NCI-H1092 treated with DMSO at 0.1 percent for 48 hours (cell line): ENCODE measurements at places on chromosomes 7 and 10.

GRCh38 chr7:56174875-56175760 is 58.9 kb upstream of the NUPR2 start:
- DNase-seq = no peak

DNA sequence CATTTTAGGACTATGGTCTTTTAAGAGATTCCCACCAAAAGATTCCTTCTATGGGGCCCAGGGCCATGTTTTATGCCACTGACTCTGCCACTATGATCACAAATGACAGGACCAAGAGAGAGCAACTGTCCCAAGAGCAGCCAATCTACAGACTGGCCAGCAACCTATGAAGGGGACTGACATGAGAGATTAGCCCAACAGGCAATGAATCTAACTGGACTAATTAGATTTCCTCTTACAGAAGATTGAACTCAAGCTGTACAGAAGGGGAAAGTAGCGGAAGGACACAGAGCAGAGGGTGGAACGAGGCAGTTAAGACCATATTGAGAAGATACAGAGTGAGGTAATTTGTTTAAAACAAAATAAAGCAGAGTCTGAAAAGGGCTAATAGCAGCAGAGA is 25.8 kb downstream of the ZNF800 start:
- DNase-seq = no peak

- no peak for DNase-seq
Observed at GRCh38 chr7:8389593-8390261, 43.7 kb upstream of the NXPH1 start.

GRCh38 chr10:92811986-92812385 is 36.3 kb upstream of the EXOC6 start:
- DNase-seq = no peak

GRCh38 chr7:66150471-66150870 is 35.8 kb downstream of the CRCP start:
- no peak for DNase-seq

DNA sequence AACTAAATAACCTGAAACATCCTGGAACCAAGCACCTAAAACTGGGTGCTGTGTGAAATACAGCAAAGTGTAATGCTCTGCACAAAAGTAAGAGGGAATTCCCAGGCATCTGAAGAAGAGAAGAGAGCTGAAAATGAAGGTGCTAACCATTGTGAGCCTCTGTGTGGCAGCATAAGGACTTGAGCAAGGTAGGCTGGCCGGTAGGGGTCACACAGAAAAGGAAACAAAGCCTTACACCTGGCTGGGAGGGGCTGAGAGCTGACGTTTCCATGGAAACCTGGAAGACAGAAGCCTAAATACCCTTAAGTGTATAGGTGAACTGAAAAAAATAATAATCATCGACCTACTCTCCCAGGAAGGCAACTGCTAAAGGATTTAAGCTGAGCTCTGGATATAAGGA is 48.6 kb downstream of the CUL1 start:
- no peak for DNase-seq
